ENCODE measurements at places on chromosomes 16 and 17.

DNA sequence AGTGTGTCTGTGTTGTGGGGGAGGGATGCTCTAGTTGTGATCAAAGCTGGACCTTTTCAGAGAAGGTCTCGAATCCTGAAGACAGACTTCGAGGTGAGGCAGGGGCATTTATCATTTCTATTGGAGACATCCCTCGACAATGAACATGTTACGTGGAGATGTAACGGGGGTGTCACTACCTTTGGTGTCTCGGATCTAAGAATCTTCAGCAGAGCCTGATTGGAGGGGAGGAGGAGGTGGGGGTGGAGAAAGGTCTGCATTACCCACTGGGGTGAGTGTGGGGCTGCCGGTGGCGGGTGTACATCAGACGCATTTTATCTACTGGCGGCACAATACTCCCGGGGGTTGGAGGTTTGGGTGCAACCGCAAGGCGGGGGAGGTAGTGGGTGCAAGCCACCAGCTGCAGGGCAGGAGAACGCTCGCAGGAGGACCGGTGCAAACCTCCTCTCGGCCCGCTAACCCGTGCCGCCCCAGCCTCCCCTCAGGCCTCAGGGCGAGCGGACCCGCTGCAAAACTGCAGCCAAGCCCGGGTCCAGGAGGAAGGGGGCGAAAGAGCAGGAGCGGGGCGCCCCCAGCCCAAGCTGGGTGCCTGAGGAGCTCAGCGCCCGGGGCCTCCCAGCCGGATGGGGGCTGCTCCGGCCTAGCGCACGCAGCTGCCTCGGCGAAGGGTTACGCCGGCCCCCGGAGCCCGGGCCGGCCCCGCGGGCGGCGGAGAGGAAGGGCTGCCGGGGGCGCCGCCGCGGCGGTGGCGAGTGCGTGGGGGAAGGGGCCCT, 735 bp downstream of the ZNF652 start:
- DNase-seq, result peak; percentile 72

DNA sequence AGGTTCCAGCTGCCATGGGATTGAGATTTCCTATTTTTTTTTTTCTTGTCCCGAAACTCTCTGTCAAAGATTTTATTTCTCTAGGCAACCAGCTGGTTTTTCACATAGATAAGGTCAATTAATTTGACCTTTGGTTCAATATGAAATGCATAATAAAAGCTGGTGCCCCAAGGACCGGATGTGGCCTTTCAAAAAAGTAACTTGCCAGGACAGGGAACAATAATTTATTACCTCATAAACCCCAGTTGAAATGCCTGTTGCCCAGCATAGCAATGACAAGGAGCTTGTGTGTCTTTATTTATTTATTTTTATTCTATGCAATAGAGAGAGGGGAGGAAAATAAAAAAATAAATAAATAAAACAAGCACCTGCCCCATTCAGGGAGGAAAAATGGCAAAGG, 472.7 kb downstream of the KCNJ2 start:
- no peak for DNase-seq

GRCh38 chr16:30166202-30166902, 17.1 kb upstream of the CORO1A start:
- DNase-seq, result no peak

GRCh38 chr16:70682239-70683145, 3.4 kb downstream of the MTSS2 start:
- DNase-seq, result no peak

GRCh38 chr17:1087381-1088241, 90.7 kb downstream of the TIMM22 start:
- no peak for DNase-seq

DNA sequence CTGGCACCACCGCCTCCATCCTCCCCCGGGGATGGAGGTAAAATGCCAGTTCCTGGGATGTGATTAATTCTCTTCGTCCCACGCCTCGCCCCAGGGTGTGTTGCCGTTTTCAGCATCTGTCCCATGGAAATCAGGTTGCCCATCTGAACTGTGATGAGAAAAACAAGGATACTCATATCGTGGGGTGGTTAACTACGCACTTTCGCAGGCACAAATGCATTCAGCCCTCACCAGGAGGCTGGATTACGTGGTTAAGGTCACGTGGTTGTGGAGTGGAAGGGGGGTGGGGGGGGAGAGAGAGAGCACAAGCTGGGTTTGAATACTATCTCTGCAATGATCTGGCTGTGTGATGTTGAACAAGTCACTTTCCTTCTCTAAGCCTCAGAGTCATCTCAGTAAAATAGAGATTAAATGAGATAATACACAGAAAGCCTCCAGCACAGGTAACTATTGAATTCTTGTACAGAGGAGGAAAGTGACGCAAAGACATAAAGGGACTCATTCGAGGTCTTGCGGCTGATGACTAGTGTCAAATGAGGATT, 74.7 kb downstream of the BMERB1 start:
- no peak for DNase-seq

DNA sequence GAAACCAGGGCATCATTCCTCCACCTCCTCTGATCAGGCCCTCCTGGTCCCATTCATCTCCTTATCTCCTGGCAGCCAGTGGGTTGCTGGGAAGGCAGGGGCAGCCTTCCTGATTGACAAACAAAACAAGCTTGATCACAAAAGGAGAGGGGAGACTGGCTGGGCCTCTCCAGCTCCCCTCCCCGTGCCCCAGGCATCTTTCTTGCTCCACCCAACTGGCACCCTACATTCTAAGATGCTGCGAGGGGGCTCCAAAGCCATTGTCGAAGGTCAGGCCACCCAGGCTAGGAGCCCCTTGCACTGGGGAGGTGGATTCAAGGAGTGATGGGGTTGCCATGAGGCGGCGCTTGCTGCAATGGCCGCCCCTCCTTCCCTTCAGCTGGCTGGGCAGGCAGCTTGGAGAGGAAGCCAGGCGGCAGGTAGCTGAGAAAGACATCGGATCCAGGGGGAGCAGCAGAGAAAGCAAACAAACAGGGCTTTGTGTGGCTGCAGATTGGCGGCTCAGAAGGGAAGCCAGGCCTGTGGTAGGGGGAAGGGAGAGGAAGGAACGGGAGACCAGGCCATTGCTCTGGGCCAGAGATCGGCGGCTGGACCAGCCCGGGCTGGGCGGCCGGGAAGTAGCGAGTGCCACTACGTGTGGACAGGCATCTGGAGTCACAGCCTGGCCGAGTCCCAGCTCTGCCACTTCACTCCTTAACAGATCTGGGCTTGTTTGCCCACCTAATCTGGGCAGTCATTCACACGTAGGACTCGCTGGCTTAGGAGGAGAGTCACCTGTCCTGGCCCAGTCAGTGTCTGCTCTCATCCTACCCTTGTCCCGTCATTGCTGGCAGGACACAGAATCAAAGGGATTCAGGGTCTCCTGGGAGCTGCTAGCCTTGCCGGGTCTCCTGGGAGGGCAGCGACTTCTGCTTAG, 12.3 kb downstream of the RAI1 start:
- no peak for DNase-seq

DNA sequence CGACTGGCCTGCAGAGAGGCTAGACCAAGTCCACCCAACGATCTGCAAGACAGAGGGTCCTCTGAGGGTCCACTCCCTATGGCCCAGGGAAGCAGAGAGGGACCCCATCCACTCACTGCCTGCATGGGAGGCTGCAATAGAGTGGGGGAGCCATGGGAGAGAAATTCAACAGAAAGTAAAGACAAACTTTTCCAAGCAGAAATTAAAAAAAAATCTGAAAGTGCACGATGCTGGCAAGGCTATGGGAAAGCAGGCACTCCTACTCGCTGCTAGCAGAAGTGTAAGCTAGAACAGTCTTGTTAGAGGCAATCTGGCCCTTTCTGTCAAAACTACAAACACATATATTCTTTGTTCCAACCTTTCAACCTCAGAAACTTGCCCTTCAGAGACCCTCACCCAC, 85.4 kb downstream of the GAS7 start:
- DNase-seq, result no peak

DNA sequence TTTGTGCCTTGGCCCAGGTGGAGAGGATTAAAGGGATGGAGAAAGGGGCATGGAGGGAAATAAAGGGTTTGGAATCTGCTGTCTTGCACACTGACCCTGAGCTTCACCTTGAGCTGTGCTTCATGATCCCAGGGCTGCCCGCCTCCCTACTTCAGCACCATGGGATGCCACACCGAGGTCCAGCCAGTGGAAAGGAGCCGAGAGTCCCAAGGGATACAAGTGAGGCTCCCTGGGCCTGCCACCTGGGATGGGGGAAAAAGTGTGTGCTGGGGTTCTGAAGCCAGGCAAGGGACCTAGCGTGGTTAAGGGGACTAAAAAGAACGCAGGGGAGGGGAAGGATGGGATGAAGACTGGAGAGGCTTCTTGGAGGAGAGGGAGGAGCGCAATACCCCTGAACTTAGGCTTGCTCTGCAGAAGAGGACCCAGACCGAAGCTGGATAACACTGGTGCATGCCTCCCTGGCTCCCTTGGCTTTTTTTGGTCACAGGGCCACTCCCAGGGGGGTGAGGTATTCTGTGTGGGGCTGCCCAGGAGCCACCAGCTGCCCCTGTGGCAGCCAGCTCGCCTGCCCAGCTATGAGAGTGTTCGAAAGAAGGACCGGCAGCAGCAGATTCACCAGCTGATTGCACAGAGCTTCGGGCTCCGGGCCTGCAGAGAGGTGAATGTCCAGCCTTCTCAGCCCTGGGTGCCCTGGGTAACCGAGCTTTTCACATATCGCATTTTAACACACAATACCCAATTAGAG, 7.2 kb downstream of the MRPL27 start:
- no peak for DNase-seq

- no peak for DNase-seq
Observed at GRCh38 chr16:22424161-22424937, 49.9 kb upstream of the CDR2 start.
